HT-29 (cell line): ENCODE measurements at places on chromosomes 2 and 18. TPM values are rescaled to one million over a fixed set of nuclear protein-coding genes. Genes with fewer than 3 reads are reported as not detected.
A peak's percentile ranks its signal among the peaks of the same experiment; 100 is the strongest.

The CREG2 gene
- not detected in 2 replicates for total RNA-seq

DNA sequence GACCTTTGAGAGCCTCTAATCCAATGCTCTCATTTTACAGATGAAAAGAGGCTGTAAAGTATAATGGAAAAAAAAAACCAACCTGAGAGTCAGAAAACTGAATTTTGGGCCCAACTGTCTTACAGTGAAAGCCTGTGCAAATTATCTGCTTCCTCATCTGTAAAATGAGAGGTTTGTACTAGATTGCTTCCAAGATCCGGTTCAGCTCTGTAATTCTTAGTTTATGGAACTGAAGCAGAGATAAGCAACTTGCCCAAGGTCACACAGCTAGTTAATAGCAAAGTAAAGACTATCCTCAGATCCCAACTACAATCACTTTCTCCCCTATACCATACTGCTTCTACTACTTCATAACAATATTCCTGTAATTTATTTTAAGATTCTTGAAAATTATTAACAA, 6.3 kb downstream of the TLK1 start:
- DNase-seq = no peak

GRCh38 chr2:237962432-237963084, 4.3 kb upstream of the UBE2F start:
- DNase-seq = no peak

The GAL3ST2 gene
- not detected in 2 replicates for total RNA-seq

DNA sequence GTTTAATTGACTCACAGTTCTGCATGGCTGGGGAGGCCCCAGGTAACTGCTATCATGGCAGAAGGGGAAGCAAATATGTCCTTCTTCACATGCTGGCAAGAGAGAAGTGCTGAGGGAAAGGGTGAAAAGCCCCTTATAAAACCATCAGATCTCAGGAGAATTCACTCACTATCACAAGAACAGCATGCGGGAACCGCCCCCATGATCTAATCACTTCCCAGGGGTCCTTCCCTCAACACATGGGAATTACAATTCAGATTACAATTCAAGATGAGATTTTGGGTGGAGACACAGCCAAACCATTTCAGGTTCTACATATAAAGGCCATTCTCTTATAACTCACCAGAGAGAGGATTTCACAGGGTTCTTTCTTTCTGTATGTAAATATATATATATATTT, 62.9 kb downstream of the VRK2 start:
- DNase-seq = no peak

DNA sequence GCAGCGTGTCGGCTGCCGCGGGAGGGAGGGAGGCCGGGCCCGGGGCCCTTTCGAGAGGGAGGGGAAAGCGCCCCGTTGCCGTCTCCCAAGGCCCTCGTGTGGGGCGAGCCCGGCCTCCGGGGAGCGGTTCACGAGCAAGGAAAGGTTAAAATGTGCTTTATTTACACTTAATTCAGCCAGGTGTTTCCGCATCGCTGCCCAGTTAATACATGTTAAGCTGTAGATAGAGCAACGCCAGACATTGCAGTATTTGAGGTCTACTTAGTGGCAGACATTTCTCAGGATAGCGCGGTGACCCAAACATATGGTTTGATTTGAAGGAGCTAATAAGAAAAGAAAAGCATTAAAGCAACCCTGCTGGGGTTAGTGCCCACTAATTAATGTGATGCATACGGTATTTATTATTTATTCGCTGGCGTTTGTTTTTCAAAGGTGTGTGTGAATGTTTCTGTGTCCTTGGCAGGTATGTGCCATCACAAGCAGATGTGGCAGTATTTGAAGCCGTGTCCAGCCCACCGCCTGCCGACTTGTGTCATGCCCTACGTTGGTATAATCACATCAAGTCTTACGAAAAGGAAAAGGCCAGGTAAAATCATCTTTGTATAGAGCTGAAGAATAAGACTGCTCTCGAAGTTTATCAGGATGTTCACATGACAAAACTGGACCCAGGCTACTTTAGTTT, 571 bp downstream of the EEF1B2 start:
- no peak for DNase-seq

DNA sequence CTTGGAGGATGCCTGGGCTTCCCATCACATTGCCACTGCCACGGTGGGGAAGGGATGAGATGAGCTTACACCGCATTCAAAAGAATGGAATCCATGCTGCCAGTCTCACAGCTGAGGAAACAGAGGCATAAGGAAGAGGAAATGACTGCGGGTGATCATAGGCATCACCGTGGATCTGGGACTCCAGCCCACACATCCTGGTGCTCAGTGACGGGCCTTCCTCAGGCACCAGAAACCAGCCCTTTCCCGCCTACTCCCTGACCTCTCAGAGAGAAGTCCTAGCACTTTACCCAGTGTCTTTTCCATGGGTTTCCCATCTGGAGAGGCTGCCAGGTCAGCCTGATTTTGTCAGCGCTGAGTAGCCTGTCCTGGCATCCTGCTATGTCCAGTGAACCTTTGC, 5.3 kb upstream of the PLB1 start:
- DNase-seq = no peak

DNA sequence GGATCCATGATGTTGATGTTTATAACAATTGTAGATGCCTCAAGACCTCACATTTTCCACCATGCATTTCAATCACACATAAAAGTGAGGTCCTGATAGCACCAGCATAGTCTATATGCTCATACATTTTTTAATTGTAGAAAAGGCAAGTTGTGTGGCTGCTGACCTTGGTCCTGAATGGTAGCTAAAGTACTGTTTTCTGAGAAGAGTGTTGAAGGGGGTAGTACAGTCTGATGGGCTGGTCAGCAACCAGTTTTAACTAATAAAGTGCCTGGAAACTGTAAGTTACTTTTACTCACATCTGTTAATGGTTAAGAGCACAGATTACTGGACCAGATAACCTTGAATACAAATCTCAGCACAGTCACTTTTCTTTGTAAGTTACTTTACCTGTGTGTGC, 15.9 kb downstream of the ZNF638 start:
- DNase-seq = peak; percentile 30

DNA sequence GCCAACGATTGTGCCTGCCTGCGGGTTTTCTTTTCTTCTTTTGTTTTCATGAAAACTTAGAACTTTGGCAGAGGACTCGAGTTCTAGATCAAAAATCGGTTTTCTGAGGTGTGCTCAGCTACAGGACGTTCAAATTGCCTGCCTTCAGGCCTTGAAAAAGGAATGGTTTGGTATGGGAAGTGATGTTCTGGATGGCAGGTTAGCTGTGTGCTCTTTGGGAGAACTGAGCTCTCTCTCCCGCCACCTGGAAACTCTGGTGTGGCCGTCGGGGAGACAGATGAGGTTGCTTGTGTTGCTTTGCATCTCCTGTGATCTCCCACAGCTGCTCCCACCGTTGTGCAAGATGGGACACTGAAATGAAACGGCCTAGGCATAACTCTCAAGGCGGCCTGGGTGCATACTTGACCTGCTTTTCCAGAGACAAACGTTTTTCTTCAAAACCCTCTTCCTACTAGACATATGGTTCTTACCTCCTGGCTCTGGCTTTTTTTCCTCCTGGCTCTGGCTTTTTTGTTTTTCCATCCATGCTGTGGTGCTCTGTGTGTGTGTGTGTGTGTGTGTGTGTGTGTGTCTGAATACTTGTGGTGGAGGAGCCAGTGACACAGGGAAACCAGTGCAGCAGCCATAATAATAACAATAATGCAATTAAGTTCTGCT, 2.0 kb downstream of the FMNL2 start:
- no peak for DNase-seq

DNA sequence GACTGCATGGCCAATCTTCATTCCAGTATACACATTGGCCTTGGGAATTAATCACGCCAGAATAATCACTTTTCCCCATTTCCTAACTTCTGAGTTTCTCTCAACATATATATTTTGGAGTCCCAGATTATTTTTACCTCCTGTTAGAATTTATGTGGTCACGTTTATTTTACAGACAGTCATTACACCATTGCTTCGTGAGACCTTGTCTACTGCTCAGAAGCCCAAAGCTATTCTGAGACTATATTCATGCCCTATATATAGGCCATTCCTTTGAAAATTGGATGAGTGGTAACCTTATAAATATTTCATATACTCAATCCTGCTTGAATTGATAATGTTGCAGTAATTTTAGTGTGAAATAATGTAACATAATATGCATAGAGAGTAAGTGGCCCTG, 610.0 kb upstream of the CDH2 start:
- DNase-seq = no peak

- DNase-seq = no peak
Measured at GRCh38 chr2:444937-445884, 157.3 kb upstream of the ALKAL2 start.
